ENCODE measurements at places on chromosomes 3 and 15.

GRCh38 chr15:48722764-48723661 lies 77.5 kb upstream of the FBN1 start:
- DNase-seq: no peak

DNA sequence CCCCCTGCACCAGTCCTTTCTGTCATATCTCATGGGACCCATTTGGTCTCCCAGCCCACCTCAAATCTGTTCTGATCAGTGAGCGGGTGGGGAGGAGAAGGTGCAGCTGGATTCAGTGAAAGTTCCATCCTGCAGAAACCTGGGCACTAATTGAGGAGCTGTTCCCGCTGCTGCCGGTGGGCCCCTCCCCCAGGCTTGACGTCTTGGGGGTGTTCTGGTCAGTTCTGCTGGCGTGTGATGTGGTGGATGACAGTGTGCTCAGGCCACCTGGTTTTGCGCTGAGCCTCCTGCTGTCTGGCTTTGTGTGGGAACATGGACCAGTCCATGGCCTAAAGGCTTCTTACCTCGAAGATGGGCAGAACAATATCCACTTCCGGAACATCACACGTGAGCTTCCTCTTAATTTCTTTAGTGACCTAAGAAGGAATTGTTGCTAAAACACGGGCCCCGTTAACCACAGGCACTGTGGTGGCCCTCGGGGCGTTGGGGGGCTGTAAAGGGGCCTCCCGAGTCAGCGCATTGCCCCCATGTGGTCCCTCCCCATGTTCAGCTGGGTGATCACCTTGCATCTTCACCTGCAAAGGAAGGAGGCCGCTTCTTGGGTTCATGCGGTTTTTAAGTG lies 59.7 kb downstream of the RGMA start:
- no peak for DNase-seq

DNA sequence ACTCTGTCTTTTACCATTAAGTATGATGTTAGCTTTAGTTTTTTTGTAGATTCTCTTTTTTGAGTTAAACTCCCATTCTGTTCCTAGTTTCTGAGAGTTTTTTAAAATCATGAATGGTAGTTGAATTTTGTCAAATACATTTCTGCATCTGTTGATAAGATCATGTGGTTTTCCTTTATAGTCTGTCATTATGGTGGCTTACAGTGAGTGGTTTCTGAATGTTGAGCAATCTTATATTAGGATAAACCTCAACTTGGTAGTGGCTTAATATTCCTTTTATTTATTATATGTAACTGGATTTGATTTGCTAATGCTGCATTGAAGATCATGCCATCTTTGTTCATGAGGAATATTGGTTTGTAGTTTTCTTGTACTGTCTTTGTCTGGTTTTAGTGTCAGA lies 34.8 kb downstream of the NEO1 start:
- no peak for DNase-seq

DNA sequence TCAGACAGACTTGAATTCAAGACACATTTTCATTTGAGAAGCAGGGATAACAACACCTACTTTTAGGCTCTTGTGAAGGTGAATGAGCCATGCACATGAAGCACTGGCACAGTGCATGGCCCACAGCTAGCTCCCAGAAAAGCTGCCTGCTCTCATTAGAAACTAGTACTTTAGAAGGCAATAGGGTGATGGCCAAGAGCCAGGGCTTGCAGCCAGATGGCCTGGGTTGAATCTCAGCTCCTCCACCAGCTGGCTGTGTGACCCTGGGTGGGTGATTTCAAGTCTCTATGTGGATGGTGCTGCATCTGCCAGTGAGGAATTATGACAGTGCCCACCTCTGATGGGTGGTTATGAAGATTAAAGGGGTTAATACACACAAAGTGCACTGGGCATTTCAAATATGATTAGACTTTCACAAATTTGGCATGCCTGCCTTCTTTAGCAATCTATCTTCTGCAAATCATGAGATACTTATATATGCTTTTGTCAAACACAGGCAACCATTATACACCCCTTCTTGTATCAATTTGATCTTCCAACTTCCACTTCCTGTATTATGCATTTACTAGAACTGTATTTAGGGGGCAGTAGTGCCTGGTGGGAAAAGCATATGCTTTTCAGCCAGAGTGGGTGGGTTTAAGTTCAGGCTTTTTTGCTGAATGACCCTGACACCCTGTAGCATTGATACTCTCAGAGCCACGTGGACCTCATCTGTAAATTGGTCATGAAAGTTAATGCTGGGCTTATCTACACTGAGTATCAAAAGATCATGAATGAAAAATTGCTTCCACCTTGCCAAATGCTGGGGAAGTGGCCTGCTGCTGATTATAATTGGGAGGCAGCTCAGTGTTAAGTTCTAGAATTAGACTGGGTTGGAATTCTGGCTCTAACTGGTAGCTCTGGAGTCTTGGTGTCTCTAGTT lies 34.7 kb upstream of the RBP1 start:
- DNase-seq: no peak

DNA sequence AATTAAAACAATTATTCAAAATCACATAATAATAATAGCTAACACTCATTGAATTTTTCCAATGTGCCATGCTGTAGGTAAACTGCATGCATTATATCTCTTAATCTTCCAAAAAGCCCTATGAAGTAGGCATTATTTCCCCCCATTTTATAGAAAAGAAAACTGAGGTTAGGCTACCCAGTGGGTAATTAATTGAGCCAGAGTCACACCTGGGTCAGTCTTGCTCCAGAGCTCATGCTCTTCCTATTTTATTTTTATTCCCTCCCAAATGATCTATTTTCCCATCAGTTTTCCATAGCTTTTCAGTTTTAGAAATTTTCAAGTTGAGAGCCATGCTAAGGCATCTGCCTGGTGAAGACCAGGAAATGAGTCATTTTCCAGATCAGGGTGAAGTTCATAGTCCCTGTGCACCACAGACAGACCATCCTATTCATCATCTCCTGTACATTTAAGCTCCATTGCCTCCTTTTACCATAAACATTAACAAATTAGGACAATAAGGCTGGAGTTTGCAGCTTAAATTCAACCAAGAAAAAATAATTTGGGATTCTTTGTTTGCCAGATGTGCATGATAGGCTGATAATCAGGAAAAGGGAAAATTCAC lies 417.3 kb downstream of the OTOL1 start:
- DNase-seq: no peak

GRCh38 chr15:47473832-47474231 lies 243.5 kb upstream of the SEMA6D start:
- no peak for DNase-seq

DNA sequence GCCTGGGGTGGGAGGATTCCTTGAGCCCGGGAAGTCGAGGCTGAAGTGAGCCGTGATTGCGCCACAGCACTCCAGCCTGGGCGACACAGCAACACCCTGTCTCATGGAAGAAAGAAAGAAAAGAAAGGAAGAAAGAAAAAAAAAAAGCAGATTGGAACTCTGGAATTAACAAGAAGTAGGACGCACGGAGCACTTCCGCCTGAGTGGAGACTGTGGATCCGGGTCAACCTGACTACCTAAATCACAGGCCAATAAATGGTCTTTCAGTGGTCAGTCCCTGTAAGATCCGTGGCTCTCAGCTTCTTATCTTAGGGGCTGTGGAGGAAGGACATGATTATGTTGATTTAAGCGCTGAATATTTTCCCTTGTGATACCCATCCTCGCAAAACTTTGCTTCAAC lies 2.4 kb upstream of the PPARG start:
- DNase-seq: no peak

DNA sequence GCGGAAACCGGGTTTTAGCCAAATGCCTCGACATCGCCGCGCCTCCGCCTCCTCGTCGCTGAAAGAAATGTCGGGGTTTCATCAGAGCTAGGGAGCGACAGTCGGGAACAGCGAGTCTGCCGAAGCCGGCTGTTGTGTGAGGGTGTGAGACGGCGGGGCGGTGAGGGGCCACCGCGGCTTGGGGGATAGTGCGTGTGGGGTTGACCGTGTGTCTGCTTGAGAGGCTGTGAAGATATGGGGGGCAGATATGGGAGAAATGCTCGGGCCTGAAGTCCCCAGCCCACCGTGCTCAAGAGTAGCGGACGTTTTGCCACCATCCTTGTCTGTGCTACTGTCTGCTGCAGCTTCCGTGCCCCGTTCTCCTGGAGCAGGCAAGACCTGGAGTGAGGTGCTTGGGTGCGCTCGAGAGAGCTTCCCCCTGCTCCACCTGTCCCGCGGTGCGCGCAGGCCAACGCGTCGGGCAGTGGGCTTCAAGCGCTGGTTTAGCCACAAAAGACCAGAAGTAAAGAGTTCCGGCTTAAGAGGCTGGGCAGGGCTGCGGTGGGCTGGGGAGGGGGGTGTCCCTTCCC lies 716 bp upstream of the ISLR2 start:
- DNase-seq: no peak

DNA sequence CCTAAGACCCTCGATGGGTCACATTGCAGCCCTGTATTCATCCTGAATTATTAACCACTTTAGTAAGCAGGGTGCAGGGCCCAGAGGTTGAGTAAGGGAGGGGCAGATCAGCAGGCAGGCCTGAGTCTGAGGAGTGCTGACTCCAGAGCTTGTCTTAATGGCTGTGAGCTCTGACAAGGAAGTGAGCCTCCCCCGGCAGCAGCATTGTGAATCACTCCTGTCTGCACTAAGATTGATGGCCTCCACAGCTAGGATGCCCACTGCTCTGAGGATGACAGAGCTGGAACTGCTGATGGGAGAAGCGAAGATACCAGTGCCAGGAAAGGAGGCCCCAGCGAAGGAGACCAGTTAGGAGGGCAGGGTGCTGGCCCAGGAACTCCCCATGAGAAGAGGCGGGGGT lies 46.5 kb upstream of the CCDC174 start:
- no peak for DNase-seq

- no peak for DNase-seq
These were observed 217.2 kb upstream of the ARPP21 start for GRCh38 chr3:35422101-35422500.

DNA sequence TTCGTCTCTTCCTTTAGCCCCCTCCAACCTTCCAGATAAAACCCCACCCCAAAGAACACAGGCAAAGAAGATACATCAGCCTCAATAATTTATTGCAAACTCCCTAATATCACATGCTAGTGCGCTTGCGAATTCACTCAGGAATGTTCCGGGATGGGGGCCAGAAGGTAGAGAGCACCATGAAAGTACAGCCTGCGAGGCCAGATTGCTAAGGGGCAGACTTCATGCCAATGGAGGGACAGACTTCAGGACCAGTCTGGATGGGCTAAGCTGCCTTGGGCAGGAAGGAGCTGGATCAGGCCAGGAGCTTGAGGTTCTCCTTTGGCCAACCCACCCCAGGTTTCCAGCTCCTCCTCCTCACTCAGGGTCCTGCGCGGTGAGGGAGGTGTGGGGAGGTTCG lies 13.4 kb downstream of the CIDEC start:
- DNase-seq: no peak

DNA sequence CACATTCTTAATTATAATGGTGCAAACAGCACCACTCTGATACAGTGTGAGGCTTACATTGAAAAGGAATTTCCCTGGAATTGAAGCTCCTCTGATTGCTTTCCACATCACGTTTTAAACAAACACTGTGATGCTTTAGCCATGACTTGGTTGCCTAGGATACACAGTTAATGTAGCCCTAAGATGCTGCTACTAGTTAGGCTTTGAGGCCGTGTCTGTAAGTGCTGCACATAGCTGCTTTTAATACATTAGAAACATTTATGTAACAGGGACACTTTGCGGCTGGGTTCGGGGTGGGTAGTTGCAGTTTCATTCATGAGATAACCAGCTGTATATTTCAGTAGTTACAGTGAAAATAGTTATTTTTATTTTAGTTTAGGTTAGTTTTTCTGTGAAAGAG lies 334.7 kb downstream of the NLGN1 start:
- no peak for DNase-seq

DNA sequence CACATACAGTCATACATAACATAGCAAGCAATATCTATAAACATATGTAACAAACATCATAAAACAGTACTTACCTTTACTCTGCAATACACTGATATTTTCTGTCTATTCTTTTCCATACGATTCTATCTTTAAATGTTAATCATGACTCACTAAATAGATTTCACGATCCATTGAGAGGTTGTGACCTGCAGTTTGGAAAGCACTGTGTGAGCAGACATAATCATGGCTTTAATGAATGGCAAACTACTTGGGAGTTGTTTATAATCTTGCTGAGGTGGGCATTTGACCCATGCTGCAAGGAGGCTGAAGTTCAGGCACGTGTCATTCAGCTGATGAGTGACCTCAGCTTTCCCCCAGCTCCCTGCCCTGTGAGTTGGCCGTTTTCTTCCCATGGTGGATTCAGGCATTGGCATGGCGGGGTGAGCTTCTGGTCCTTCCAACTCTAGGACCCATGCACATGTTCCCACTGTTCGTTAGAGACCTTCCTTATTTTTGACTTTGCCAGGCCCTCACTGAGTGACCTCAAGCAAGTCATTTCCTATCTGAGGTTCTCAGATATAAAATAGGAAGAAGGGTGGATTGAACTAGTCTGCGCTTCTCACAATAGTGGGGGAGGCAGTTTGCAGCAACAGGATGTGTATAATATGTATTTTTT lies 41.7 kb downstream of the PAQR5 start:
- DNase-seq: no peak

- DNase-seq: no peak
These were observed 29.5 kb downstream of the GTF2E1 start for GRCh38 chr3:120772081-120772480.

DNA sequence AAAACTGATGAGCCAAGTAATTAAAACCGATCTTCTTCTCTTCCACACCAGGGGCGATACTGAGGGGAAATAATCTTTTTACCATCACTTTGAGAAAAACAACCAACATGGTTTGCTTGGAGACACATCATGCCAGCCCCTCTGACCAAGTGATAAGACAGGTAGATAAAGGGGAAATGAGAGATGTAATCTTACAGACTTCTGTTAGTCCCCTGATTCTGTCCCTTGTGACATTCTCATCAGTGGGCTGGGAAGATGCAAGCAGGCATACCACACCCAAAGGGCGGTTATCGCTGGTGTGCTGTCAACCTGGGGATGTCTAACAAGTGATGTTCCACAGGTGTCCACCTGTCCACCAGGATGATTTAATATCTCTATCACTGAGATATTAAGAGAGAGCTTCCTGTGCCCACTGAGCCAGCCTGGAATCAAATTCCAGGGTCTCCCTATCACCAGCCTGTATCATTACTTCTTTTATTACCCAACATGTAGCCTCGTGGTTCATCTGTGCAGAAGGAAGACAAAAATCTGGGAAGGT lies 315.0 kb downstream of the FOXP1 start:
- DNase-seq: no peak

GRCh38 chr3:73143821-73144237 lies 82.4 kb downstream of the EBLN2 start:
- no peak for DNase-seq

GRCh38 chr3:62011666-62012065 lies 361.7 kb downstream of the FEZF2 start:
- DNase-seq: no peak

All from cortex of kidney (tissue), 1 donor.